ENCODE measurements at places on chromosomes 7 and 10.

- DNase-seq, result no peak
Observed at GRCh38 chr10:12181065-12181775, 14.5 kb downstream of the NUDT5 start.

GRCh38 chr10:1608408-1608807 is 128.9 kb downstream of the ADARB2 start:
- no peak for DNase-seq

- DNase-seq, result peak; percentile 86
Observed at GRCh38 chr10:103659674-103660363, 166.3 kb downstream of the NEURL1 start.

DNA sequence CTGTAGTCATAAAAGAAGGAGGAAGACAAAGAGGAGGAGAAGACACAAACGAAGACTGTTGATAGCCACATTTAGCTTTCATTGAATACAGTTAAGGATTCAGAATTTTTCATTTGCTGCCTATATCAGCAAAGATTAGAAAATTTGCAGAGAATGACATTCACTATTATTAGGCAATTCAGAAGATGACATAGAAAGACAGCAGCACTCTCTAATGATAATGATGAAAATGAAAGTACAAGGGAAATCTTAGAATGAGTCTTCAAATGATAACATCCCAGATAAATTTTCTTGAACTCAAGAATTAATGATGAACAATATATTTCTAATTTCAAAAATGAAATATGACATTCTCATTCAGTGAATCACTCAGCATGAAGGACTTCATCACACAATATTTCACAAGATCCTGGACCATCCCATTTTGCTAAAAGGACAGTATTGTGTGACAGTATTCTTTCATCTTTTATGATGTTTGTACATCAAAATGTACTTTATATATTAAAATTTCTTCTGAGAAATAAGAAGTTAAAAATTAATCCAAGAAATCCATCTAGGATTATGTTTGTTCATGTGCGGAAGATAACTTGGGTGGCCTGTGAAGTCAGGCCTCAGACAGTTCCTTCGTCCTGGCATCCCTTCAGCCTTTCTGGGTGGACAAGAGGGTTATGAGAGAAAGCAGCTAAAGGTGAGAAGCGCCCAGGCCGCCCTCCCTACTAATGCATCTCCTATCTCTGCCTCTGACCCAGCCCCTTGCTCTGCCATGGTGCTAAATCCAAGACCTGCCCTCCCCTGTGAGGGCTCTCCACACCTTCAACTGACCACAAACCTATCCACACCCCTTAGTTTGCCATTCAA is 47.4 kb upstream of the CAMK2B start:
- no peak for DNase-seq

GRCh38 chr10:95437669-95438068 is 123.5 kb downstream of the SORBS1 start:
- no peak for DNase-seq

DNA sequence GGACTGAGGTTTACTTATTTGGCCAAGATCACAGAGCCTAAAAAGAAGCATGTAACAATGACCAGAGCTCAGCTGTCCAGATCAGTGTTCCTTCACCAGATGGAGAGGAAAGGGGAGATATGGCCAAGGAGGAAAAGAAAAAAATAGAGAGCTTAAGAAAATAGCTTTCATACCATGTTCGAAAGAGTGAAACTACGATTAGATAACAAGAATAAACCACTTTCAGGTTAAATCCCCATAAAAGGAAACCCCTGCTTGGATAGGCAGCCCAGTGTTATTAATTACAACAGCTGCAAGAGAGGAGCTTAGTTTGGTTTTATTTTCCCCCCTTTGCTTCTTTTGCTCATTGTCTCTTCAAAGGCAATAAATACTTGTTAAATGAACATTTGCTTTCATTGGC is 160.8 kb downstream of the ZNF438 start:
- no peak for DNase-seq

GRCh38 chr7:5532536-5533335 is 109.1 kb upstream of the TNRC18 start:
- no peak for DNase-seq
